Esophagus squamous epithelium (tissue), 5 donors: ENCODE measurements at places on chromosomes 12 and 14. TPM values are rescaled to one million over a fixed set of nuclear protein-coding genes. Genes with fewer than 3 reads are reported as not detected.

Gene DEGS2
- 23.8 TPM for total RNA-seq

Gene PAX9
- 70.1 TPM for total RNA-seq

Gene CLEC1A
- total RNA-seq, result 0.76 TPM

Gene SLC4A8
- 0.22 TPM for total RNA-seq

DNA sequence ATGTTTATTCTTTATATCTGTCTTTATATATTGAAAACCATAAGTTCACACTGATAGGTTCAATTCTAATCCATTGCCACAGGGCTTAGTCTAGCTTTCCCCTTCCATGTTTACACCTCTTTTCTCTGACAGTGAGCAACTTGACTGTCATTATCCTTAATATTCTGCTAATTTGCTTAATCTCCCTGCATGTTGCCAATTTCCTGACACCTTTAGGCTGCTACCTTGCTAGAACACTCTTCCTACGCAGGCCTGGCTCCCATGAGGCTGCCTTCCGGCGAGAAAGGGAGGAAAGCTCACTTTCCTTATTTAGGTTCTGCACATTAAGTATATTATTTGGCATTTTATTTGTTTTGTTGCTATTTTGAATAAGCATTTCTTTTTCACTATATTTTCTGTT lies 12.8 kb upstream of the FRS2 start:
- H3K27ac ChIP-seq, result no peak overlapping the region
- H3K4me3 ChIP-seq, result no peak overlapping the region
- DNase-seq, result no peak
- no peaks in the 10 kb centered on the region for H3K27me3 ChIP-seq

DNA sequence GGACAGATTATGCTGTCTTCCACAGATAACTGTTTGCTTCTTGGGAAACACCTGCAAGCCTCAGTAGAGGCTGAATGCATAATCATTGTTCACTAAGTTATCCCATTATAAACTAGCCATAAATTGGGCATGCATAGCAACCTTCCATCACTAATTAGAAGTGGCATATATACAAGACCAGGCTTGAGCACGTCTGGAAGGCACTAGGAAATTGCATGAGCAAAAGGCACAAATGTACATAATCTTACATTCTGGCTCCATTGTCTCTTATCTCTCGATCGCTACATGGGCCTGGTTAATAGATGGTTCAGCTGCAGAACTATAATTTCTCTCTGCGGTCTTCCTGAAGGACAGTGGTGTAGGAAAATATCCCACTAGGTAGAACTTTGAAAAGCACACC lies 679.2 kb downstream of the RPL10L start:
- no peak overlapping the region for H3K27ac ChIP-seq
- H3K36me3 ChIP-seq, result no peaks in the 10 kb centered on the region
- no peaks in the 10 kb centered on the region for H3K4me1 ChIP-seq
- no peak overlapping the region for H3K4me3 ChIP-seq
- no peak for DNase-seq

Gene AMN
- 15.9 TPM for total RNA-seq

Gene SLC5A8
- not detected for total RNA-seq

DNA sequence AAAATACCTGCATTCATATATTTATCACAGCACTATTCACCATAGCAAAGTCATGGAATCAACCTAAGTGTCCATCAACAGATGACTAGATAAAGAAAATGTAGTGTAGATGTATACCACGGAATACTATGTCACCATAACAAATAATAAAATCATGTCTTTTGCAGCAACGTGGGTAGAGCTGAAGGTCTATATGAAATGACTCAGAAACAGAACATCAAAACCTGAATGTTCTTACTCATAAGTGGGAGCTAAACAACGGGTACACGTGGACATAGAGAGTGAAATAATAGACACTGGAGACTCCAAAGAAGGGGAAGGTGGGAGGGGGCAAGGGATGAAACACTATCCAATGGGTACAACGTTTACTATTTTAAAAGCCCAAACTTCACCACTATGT lies 37.9 kb downstream of the SLC38A1 start:
- H3K4me3 ChIP-seq, result no peak overlapping the region
- no peak overlapping the region for H3K27ac ChIP-seq
- no peaks in the 10 kb centered on the region for H3K27me3 ChIP-seq
- H3K36me3 ChIP-seq, result no peaks in the 10 kb centered on the region
- DNase-seq, result no peak
